ENCODE measurements at places on chromosomes 3 and 15.

DNA sequence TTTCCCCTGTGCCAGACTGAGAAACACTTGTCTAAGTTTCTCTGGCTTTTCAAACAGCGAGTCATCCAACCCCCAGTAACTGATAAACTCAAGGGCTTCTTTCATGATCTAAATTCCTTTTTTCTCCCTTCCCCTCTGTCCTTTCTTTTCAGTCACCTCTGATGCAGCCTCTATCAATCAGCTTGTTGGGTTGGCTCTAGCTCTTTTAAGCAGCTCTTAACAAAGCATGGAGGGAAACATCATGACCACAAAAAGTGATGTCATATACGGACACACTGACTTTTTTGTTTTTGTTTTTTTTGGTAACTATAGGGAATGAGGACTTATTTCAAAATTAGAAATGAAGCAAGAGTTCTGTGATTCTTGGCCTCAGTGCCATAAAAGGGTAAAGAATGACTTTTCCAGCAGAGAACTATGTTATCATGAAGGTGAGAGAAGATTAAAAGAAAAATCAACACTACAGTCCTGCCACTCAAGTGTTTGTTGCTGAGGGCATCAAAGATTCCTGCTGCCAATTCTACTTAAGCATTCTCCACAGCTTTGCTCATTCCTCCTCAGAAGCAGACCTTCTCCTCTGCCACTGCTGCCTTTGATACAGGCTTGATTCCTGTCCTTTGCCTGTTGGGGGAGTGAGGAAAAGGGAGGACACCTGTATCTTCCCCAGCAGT, 457.0 kb upstream of the ONECUT1 start:
- no peak for DNase-seq

DNA sequence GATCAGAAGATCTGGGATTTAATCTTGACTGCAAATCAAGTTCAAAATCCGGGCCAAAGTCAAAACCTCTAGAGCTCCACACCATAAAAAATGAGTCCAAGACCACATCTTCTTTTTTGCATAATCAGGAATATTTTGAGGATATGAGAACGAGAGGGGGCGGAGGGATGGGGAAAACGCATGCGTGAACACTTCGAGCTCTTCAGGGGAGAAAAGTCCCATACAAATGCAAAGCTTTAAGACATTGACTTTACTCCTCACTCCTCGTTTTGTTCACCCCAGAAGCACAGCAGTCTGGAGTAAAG, 68.2 kb downstream of the SUMF1 start:
- no peak for DNase-seq

GRCh38 chr15:64001148-64001547, 45.1 kb downstream of the DAPK2 start:
- no peak for DNase-seq

DNA sequence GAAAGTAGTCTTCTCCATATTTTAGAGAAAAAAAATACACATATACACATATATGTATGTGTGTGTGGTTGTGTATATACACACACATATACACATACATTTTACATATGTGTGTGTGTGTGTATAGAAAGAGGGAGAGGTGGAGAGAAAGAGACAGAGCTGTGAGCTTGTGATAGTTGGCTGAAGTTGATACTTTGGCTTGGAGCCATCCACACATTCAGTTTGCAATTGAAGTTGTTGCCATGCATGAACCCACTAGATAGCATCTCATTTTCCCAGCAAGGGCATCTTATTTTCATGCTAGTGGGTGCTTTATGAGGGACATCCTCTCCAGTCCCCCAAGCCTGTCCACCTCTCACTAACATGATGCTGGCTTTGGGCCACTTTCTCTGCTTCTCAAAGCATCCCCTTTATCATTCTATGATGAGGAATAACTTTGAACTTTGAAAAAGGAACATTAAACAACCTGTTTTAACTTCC, 228.6 kb downstream of the ZNF621 start:
- no peak for DNase-seq

DNA sequence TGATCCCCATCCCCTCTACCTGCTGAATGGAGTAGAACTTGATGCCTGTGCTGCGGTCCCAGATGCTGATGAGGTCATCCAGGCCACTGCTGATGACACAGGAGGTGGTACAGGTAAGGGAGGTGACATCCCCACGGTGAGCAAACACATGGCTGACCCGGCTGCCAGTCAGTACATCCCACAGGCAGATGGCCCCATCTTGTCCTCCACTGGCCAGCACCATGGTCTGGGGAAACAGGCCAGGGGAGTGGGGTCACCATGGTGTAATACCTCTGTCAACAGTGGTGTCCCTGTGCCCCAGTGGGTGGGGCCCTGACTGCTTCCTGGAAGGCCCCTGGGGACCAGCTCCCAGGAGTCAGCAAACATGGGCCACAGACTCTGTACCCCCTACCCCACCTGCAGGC, 33.3 kb downstream of the PTPN23 start:
- DNase-seq, result no peak

Measured in activated CD4-positive, alpha-beta T cell treated with anti-CD3 and anti-CD28 coated beads for 24 hours (primary cell).